ENCODE measurements at places on chromosomes 12 and 14.

DNA sequence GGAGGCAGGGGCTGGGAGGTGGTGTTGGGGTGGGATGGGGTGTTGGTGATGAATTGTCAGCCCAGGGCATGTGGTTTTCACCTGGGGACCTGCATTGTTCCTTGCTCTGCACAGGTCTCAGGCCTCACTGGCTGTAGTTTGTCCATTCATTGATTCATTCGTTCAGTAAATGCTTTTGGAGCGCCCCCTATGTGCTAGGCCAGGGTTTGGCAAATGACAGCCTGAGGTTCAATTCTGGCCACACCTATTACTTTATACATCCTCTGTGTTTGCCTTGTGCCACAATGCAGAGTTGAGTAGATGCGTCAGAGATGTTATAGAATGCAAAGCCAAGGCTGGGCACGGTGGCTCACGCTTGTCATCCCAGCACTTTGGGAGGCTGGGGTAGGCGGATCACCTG lies 4.7 kb downstream of the ADCK1 start:
- DNase-seq = no peak

GRCh38 chr14:49898485-49898884 lies 5.6 kb downstream of the ARF6 start:
- DNase-seq = no peak

GRCh38 chr14:92737619-92738188 lies 10.7 kb downstream of the LGMN start:
- no peak for DNase-seq

- DNase-seq = no peak
These were observed 57.5 kb downstream of the ANAPC7 start for GRCh38 chr12:110345963-110346362.

- no peak for DNase-seq
These were observed 244.2 kb upstream of the CLEC14A start for GRCh38 chr14:38500125-38500524.

DNA sequence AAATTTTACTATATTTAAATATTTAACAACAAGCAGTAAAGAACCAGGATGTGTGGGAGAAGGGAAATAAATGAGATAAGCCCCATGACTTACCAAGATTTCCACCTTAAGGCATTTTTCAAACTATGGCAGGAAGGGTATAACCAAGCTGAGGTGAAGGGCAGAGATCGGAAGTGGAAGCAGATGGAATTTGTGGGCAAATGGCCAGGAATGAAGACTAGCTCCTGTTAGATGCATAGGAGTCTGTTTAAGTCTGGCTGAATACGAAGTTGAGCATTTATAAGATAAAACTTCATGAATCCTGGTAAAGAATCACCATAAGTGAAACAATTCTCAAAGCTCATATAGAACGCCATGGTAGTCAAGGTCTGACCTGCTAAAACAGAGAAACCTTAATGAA lies 163.5 kb downstream of the DIO2 start:
- no peak for DNase-seq

- DNase-seq = no peak
These were observed 360.8 kb downstream of the CCDC91 start for GRCh38 chr12:28550757-28551704.

DNA sequence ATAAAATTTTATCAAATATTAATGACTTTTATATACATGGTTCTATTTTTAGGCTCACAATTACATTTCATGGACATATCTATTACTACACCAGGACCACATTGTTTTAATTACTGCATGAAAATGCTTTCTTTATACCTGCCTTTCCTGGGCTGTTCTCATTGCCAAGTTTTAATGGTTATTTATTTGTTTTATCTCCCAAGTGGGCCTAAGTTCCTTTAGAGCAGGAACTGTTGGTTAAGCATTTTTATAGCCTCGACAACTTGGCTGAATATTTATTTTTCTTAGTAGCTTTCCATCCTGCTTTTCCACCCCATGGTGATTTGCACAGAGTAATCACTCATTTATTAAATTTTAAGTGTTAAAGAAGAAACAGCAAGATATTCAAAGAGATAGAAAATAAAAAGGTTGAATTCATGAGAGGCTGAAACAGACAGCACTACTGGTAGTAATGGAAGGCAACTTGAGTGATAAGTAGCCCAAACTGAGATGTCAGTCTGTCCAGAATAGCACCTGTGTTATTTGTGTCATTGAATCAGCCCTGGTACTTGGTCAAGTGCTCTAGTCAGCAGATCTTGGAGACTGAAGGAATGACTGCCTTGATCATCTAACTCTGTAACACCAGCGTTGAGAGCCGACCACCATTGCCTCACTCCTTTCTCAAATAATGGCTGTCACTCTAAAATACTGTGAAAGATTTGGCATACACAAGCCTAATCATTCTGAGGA lies 119.1 kb upstream of the EGLN3 start:
- DNase-seq = no peak

DNA sequence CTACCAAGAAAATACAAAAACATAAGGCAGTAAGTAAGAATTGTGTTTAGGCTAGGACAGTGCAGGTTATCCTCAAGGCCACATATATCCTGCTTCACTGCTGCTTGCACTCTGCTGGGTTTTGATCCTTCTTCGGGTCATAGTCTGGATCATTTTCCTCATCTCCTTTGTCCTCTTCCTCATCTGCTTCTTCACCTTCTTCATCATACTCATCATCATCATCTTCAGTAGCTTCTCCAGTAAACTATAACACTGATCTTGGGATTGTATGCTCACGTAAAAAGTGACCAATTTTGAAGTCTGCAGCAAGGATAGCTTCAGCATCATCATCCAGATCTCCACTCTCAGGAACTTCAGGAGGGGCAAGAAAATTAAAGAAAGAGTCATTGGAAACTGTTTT lies 29.4 kb downstream of the YARS2 start:
- DNase-seq = no peak

GRCh38 chr12:25056011-25056410 lies 107.1 kb upstream of the BCAT1 start:
- DNase-seq = no peak

- DNase-seq = no peak
These were observed 19.5 kb downstream of the DCP1B start for GRCh38 chr12:1984759-1985158.

DNA sequence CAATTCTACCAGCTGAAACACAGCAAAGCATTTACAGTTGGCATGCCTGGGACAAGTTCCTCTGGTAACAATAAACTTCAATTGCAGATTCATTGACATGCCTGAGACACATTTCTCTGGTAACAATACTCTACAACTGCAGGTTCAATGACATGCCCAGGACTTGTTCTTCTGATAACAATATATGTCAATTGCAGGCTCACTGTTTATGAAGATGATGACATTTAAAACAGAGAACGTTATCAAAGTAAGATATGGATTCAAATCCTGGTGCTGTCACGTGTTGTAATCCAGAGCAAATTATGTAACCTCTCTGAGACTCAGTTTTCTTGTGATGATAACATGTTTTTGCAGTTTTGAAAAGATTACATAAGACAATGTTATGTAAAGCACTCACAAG lies 20.5 kb downstream of the KITLG start:
- no peak for DNase-seq

- no peak for DNase-seq
These were observed 872 bp downstream of the VSX2 start for GRCh38 chr14:74239848-74240793.

GRCh38 chr14:75370416-75371205 lies 57.2 kb upstream of the JDP2 start:
- DNase-seq = no peak

DNA sequence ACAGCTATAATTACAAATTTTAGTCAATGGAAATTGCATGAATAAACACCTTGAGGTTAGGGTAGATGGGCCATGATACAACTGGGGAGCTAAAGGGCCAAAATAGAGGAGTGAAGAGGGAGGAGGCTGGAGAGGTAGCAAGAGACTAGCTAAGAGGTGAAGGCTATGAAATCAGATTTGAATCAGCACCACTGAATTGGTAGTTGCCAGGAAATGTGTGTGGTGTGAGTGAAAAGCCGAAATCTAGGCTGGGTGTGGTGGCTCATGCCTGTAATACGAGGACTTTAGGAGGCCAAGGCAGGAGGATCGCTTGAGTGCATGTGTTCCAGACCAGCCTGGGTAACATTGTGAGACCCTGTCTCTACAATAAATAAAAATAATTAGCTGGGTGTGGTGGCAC lies 22.7 kb downstream of the YY1 start:
- no peak for DNase-seq

DNA sequence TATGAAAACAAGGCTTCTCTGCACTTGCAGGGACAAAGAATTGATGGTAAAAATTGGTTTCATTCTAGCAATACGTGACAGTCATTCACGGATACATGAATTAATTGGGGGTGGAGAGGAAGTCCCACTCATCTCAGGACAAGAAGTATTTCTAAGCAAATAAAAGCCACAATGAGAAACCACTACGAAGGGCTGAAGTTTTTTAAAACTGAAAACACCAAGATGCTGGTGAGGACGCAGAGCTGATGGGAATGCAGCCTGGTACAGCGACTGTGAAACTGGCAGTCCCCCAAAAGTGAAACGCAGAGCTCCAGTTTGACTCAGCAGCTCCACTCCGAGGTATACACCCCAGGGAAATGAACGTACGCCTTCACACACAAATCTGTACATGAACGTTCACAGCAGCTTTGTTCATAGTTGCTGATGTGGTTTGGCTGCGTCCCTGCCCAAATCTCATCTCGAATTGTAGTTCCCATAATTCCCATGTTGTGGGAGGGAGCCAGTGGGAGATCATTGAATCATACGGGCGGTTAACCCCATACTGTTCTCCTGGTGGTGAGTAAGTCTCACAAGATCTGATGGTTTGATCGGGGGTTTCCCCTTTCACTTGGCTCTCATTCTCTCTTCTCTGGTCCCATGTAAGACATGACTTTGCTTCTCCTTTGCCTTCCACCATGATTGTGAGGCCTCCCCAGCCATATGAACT lies 89.0 kb downstream of the SCARB1 start:
- DNase-seq = no peak

DNA sequence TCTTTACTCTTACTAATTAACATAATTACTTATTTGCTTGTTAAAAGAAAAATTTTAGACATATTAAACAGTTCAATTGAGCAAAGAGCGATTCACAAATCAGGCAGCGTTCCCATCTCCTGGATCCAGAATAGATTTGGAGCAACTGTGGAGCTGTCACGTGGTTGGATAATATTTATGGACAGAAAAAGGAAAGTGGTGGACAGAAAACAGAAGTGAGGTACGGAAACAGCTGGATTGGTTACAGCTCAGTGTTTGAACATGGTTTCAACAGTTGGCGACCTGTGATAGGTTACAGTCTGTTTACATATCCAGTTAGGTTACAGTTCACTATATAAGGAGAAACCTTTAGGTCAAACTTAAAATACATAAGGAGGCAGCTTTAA lies 19.7 kb upstream of the FAM234B start:
- DNase-seq = no peak

DNA sequence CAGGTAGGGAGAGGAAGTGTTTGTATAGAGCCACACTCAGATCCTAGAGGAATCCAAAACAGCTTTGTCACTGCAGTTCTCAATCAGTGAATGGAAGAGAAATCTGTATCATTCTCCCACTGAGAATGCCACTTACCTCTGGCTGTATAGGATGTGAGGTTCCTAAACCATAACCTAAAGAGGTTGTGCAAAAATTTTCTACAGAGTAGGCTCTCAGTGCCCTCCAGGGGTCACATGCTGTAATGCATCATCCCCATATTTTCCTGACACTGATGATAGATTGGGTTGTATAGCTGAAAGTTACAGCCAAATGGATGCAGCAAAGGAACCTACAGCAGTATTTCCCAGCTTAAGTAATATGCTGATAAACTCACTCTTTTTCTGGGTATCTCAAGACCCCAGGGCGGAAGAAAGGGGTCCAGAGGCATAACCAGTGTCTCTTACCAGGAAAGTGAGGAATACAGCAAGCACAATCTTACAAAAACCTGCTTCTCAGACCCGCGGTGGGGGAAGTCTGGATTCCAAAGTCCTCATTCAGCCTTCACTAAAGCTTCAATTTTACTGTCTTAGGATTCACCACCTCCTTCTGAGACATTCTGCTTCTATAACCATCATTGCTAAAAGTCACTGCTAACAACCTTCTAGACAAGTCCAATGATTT lies 3.8 kb downstream of the BCDIN3D start:
- DNase-seq = no peak

DNA sequence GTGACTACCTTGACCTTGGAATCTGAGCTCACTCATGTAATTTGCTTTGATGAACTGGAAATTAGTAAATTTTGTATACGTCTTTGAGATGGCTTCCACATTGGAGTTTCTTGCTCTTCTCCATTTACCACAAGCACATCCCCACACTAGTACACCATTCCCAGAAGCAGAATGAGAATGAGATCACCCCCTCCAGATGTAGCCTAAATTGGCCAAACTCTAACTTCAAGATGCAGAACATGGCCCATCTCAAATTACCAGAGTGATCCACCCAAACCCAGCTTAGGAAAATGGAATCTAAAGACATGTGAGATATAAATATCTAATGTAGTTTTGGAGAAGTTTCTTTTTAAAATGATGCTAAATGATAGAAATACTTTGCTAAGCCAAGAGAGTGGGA lies 9.5 kb upstream of the TAS2R20 start:
- DNase-seq = no peak

DNA sequence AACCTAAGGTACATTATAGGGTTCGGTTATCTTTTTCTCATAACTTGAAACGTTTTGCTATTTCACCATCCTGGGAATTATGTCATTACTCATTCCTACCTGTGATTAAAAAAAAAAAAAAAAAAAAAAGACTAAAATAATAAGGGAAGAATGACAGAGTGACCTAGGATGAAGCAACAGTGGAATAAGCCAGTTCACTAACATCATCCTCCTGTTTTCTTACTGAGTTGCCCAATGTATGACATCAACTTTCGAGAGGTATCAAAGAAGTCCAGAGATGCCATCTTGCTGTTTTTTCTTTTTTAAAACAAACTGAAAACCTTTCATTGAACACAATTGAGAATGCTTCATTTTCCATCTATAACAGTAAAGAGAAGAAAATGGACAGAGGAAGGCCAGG lies 42.8 kb downstream of the AMN start:
- no peak for DNase-seq

DNA sequence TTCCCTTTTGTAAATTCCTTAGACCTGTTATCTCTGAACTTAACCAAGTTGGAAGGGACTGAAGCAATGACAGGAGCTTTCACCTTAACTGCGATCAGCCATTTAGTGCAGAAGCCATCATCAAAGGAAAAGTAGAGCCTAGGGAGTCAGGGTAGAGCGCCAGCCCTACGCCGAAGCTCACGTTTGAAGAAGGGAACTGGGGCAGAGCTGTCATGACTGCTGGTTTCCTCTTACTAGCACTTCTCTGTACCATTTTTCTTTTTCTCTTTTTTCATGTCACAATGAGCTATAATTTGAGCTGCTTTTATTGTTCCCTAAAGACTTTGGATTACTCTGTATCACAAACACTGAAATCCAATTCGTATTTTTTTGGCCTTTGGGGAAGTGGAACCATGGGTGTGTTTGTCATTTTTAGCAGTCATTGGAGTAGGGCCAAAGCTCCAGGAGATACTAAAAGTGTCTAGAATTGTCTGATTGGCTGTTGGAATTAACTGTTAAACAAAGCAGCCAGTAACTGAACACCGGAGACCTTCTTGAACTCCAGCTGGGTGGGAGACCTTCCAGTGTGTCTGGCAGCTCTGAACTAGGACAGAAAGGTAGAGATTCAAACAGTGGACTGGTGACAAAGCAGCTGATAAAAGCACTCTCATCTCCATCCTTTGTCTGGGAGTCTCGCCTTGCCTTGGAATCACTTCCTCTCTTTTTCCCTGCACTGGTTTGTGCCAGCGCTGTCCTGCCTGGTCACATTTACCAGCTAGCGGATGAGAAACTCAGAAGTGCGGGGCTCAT lies 9.1 kb downstream of the MTRFR start:
- no peak for DNase-seq

- DNase-seq = no peak
These were observed 47.2 kb downstream of the RPH3A start for GRCh38 chr12:112838731-112839130.

Data from stimulated activated CD4-positive, alpha-beta T cell treated with anti-CD3 and anti-CD28 coated beads, TNF-alpha, amount 100 ng/mL, for 4 hours (primary cell).